ENCODE measurements at places on chromosomes 5 and 9. TPM values are rescaled to one million over a fixed set of nuclear protein-coding genes. Genes with fewer than 3 reads are reported as not detected.
A peak's percentile ranks its signal among the peaks of the same experiment; 100 is the strongest.

Gene PCDHB11
- total RNA-seq = 0.61 TPM

Gene KIF20A
- 43.9 TPM for total RNA-seq

Gene CARTPT
- not detected for total RNA-seq

Gene GAS1
- total RNA-seq = 6.5 TPM

Gene PAPPA
- 1.9 TPM for total RNA-seq

Gene STC2
- 25.5 TPM for total RNA-seq

Gene DAB2IP
- 1.8 TPM for total RNA-seq

Gene PCDHGA1
- not detected for total RNA-seq

DNA sequence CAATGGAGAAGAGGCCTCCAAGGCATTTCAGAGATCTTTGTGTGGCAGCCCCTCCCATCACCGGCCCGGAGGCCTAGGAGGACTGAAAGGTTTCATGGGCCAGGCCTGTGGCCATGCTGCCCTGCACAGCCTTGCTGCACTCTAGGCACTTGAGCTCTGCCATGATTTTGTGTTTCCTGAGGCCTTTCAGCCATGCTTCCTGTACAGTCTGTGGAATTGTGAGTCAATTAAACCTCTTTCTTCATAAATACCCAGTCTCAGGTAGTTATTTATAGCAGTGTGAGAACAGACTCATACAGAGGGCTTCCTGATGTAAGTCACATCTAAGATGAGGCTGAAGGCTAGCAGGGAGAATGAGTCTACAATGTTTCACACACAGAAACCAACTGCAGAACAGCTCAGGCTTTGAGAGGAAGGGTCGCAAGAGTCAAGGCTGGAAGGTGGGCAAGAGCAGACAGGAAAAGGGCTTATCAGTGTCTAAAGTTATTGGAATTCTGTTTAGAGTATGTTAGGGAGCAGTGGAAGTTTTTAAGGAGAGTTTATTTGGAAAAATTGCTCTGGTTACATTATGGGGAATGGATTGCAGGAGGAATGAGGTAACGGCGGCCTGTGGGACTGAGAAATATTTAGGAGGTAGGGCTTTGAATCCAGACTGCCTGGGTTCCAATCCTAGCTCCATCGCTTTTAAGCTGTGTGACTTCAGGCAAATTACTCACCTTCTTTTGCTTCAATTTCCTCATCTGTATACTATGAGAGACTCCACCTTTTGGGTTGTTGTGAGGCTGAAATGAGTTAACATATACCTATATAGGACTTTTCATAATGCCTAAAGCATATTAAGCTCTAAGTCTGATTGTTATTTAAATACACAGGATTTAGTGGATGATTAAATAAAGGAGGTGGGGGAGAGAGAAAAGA lies 291.2 kb downstream of the CWC27 start:
- no peak for DNase-seq

- DNase-seq = no peak
Observed at GRCh38 chr9:128102861-128103588, 24.5 kb downstream of the PTGES2 start.

DNA sequence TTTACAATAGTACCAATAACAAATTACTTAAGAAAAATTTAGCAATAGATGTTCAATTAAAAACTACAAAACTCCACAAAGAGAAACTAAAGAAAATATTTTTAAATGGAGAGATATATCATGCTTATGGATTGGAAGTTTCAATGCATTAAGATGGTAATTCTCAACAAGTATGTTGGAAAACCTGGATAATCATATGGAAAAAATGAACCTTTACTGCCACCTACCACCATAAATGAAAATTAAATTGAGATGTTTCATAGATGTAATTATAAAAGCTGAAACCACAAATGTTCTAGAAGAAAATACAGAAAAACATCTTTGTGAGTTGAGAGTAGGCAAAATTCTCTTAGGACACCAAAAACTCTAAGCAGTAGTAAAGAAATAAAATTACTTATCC lies 121.7 kb downstream of the ANKRD18B start:
- DNase-seq = no peak

GRCh38 chr5:170860818-170861666 lies 776 bp upstream of the RANBP17 start:
- DNase-seq = peak; percentile 28

DNA sequence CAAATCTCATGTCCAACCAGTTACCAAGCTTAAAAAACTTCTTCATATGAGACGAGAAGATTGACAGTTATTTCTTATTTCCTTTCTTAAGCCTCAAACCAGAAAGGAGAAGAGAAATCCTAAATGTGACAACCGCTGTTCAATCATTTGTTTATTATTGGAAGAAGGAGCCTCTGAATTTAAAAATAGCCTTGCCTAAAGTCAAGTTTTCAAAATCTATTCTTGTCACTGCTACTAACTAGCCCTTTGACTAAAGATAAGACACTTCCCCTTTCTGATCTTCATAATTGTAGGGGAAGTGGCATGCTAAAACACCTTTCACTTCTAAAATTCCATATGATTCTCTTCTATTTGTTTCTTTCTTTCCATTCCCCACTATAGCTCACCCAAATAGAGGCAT lies 106.2 kb upstream of the EMB start:
- no peak for DNase-seq

GRCh38 chr5:33474004-33474403 lies 33.2 kb downstream of the TARS1 start:
- no peak for DNase-seq

GRCh38 chr9:115071176-115071575 lies 46.8 kb downstream of the TNC start:
- no peak for DNase-seq

GRCh38 chr9:18368206-18368605 lies 105.7 kb upstream of the ADAMTSL1 start:
- DNase-seq = no peak

DNA sequence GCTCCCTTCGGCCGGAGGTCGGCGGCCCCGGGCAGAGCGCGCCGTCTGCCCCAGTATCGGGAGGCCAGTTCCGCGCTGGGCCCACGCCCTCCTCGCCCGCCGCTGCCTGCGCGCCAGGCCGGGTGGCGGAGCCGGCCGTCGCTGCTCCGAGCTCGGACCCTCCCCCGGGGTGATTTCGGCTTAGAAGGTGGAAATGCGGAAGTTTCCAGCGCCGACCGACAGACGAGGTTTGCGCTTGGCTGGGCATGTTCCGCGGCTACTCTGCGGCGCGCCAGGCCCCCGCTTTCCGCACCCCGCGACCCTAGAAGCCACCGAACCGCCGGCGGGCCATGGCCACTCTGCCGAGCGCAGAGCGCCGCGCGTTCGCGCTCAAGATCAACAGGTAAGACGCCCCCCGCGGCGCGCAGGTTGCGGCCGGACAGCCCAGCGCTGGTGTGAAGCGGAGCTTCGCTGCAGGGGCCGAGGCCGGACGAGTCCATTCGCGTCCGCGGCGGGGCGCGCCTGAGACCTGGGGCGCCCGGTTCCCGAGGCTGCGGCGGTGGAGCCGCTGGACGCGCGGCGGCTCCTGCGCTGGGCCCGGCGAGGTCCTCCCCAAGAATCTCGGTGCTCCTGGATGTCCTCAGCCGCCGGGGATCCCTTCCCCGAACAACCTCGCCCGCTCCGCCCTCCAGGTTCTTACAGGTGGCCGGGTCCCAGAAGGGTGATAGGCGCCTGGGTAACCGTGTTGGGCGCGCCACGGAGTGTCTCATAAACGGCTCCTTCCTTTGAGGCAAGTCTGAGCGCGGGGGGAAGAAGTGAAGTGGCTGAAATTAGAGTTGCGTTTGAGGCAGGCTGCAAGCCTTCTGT lies at the start of gene DOCK8:
Gene DOCK8, plus strand, starts transcription at position 218 of the 846 bp plus-strand sequence. Its CDS starts 112 bp downstream, at position 330.
- DNase-seq = peak; percentile 59

GRCh38 chr9:68493541-68493940 lies 47.1 kb downstream of the TMEM252 start:
- no peak for DNase-seq

DNA sequence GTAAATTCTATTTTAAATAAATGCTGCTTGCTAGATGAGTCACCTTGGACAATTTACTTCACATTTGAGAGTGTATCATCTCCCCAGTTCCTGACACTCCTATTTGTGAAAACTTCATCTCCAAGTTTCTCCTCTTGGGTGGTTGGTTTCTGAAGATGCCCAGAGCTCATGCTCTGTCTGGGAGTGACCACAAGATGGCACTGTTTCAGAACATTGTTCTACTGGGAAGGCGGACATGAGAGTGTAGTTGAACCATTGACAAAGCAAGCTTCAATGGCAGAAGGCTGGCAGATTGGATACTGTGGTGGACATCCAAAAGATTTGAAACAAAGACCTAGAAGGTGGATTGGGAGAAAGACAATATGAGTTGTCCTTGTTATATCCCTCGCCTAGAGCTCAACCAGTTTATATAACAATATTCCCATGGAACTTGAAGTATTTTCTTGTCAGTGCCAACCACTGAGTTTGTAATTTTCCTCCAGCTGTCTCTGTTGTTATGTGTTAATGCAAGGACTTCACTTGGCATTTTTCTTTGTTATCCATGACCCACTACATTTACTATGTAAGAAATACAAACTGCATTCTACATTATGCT lies 234.3 kb upstream of the ANKH start:
- peak; percentile 44 for DNase-seq

DNA sequence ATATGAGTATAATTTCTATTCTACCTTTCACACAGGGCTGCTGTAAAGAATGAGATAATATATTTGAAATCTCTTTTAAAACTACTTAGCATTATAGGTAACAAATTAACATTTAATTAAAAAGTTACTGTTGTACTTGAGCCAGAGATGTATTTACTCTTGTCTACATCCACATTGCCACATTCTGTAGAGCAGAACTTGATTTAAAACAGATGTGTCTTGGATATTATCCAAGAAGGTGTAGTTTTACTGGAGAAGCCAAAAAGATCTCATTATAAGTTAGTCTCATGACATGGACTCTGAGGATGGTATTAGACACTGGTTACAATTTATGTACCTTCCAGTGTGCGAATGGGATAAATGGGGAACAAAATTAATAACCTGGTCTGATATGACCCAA lies 293.1 kb upstream of the CCNH start:
- DNase-seq = no peak

DNA sequence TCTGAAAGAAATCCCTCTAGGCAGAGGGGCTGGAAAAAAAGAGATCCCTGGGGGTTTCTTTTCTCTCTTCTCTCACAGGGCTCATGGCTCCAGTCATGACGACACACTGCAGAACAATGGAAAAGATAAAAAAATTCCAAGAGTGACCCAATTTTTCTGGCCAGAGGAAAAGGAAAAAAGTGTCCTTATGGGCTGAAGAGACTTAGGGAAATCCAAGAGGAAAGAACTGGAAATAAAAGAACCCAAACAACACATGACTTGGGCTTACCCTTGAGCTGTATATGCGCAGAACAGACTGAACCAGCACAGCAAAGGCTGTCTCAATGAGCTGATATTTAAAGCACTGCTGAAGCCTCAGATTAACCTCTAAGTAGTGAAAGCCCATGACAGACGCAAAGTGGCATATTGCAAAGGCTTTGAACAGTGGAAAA lies 102.4 kb downstream of the SMIM23 start:
- DNase-seq = no peak

GRCh38 chr5:143513720-143514119 lies 110.2 kb upstream of the NR3C1 start:
- no peak for DNase-seq

GRCh38 chr5:167296661-167297060 lies 994.8 kb upstream of the WWC1 start:
- DNase-seq = peak; percentile 48

DNA sequence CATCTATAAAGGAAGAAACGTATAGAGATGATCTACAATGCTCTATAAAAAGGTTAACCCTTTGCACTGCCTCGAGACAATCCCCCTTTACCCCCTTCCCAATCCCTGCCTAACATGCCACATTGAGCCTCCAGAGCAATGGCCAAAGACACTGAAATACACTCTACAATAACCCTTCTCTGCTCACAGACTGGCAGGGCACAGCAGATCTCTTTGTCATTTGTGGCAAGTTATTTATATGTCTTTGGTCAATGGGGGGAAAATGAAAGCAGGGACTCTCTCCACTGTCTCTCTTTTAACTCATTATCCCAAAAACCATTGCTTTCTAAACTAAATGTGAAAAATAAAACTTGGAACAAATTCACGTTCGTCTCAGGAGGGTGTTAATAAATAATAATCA lies 51.7 kb downstream of the PTCH1 start:
- no peak for DNase-seq

- no peak for DNase-seq
Observed at GRCh38 chr9:132451276-132451675, 41.3 kb downstream of the CFAP77 start.

- DNase-seq = no peak
Observed at GRCh38 chr5:100731768-100732167, 171.3 kb downstream of the ST8SIA4 start.

- no peak for DNase-seq
Observed at GRCh38 chr5:60672693-60673264, 27.2 kb downstream of the DEPDC1B start.

GRCh38 chr9:83715794-83716193 lies 8.0 kb upstream of the UBQLN1 start:
- no peak for DNase-seq

DNA sequence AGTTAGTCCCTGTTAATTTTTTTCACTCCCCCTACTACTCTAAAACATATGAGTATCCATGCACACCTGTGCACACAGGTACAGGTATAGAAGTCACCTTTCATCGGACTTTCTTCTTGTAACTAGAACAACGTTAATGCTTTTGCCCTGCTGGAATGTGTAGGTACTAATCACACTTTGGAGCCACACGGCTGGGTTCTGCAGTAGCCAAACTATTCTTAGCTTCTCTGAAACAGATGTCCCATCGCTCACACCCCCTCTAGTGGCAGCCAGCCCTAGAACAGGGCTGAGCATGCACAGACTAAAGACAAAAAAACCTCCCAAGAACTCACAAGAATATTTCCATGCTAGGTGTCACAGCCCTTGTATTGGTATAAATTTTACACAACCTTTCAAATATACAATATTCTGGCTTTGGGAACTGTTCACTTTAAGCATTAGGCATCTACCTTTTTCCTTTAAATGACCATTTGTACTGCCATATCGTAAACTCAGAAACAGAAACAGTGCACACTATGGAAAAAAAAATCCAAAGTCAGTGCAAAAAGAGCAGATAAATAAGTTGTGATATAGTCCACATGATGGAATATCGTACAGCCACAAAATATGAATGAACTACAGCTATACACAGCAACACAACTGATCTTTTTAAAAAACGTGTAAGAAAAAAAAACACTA lies 64.0 kb downstream of the RETREG1 start:
- DNase-seq = peak; percentile 51

DNA sequence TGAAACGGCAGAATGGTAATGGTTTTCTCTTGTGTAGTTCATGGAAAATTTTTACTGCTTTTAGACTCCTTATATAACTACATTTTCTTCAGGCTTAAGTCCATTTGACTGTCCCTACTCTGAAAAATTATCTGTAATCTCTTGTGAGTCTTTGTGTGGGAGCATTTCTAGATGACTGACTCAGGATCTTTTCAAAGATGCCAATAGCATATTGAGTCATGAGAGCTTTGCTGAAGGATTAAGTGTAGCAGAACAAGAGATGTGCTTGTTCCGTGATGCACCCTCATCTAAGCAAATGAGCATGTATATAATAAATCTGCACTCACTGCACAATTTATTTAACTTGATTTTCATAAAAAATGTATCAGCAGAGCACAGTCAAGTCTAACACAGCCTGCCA lies 298.7 kb upstream of the CDH6 start:
- DNase-seq = no peak

- DNase-seq = peak; percentile 36
Observed at GRCh38 chr5:148374690-148375360, 8.9 kb upstream of the FBXO38 start.
